ENCODE measurements at places on chromosomes 5 and 9.

GRCh38 chr9:120937127-120937526, 10.5 kb upstream of the TRAF1 start:
- DNase-seq: no peak

GRCh38 chr5:124936626-124936933, 190.1 kb upstream of the ZNF608 start:
- DNase-seq: no peak

GRCh38 chr9:108197008-108197365, 658.8 kb downstream of the ACTL7B start:
- no peak for DNase-seq

GRCh38 chr5:2575292-2575691, 176.2 kb downstream of the IRX2 start:
- DNase-seq: no peak

GRCh38 chr9:8901146-8901545, 1101.6 kb upstream of the DMAC1 start:
- DNase-seq: no peak

DNA sequence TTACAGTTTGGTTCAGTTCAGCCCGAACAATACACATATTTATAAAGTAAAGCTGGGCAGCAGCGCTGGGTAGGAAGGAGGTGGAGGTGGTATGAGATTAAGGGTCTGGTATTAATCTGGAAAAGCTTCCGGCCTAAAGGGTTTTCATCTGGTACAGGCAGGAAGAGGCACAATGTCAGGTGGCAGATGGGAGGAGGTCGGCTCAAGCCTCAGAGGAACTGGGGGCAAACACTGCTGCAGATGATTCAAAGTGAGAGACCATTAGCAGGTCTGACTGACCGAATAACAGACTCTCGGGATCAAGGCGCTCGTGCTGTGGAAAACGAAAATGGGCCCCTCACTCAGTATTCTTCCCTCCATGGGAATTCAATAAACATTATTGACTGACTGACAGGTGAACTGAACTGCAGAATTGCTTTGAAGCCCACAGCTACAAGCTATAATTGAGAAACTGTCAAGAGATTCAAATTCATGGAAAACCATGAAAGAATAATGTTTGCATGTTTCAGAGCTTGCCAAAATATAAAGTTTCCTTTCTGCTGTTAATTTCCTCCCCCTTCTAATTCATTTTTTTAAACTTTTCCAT, 75.3 kb downstream of the TMEM167A start:
- no peak for DNase-seq

DNA sequence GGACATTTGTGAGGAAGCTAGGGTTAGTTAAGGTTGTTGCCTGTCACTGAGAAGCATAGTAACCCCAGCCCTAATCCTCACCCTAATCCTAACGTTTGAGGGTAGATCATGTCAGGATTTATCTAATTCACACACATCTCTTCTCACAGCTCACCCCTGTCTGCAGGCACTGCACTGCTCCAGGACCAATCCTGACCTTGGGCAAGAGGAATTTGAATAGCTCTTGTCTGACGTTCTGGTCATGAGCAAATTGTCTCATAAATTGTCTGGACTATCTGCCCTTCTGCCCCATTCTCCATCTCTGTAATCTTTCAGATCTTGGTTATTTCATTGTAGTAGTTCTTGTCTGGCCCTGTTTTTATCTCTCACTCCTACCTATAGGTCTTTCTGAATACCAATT, 18.7 kb downstream of the CRHBP start:
- DNase-seq: no peak

Data from NCI-H1417 treated with DMSO at 0.1 percent for 48 hours (cell line).